Activated CD8-positive, alpha-beta memory T cell treated with anti-CD3 and anti-CD28 coated beads for 4 hours (primary cell): ENCODE measurements at places on chromosomes 16 and 17.

GRCh38 chr16:85686912-85687591 is 1.7 kb downstream of the GINS2 start:
- no peak for DNase-seq

GRCh38 chr16:75198135-75198600 is 8.8 kb downstream of the CTRB2 start:
- DNase-seq, result no peak

GRCh38 chr16:9402293-9402860 is 310.9 kb downstream of the HAPSTR1 start:
- DNase-seq, result no peak

DNA sequence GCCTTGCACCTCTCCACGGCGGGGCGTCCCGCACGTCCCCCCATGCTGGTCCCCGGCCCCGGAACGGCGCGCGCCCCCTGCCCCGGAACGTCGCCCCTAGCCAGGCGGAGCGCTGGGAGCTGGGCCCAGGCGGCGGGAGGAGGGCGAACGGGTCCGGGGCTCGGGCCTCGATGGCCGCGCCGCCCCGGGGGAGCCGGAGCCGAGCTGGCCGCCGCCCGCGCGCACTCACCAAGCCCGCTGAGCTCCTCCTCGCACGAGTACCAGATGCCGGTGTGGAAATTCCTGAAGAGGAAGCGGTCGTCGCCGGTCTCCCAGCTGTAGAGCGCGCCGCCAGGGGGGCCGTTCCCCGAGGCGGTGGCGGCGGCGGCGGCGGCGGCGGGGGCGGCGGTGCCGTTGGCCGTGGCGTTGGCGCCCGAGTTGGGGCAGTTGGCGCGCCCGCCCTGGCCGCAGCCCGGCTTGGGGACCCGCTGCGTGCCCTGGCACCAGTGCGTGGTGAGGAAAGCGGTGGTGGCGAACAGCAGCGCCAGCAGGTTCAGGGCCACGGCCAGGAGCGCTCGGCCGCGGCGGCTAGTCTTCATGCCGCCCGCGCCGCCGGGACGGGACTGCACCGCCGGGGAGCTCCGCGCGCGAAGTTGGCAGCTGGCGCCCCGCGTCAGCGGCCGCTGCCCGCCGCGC is 530 bp downstream of the GSG1L start:
- DNase-seq, result no peak

DNA sequence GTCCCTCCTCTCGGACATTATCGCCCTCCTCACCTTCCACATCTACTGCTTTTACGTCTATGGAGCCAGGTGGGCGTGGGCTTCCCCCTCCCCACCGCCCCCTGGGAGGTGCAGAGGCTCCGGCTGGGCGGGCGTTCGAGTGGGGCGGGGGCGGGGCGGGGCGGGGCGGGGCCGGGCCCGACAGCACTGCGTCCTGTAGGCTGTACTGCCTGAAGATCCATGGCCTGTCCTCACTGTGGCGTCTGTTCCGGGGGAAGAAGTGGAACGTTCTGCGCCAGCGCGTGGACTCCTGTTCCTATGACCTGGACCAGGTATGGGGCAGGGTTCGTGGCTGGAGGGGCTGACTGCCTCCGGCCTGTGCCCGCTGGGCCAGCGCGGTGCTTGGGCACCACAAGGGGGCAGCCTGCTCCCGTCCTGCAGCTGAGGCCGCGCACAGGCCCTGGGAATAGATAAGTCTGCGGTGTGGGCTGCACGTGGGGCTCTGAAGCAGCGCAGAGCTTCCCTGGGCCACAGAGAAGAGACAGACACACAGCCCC is 9.2 kb downstream of the PIGQ start:
- no peak for DNase-seq

DNA sequence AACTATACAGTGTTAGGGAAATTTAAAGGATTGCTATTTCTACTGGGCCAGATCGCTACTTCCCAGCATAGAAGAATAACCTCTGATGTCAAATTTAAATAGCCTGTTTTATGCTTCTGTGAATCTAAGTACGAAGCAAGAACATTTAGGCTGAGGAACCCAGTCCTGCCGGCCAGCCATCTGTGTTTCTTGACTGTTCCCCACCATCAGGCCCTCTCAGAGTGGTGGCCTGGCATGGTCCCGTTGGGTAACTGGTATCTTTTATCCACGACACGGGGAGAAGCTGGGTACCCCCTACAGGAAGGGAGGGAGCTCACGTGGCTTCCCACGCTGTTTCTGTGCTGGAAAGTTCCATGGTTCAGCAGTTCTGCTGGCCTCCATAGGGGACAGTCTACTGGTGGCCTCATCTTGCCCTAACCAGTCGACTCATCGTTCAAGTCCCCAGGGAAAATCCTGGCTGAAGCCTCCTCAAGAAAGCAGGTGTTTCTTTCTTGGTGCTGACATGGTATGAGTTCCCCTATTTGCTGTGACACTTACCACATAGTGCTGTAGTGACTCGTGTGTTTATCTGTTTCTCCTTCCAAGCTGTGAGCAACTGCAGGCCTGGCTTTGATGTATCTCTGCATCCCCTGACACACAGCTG is 201.7 kb upstream of the NLRP1 start:
- DNase-seq, result no peak
